Neural crest cell (in vitro differentiated cells): ENCODE measurements at places on chromosomes 1 and 21. TPM values are rescaled to one million over a fixed set of nuclear protein-coding genes. Genes with fewer than 3 reads are reported as not detected.

The SMIM1 gene
- total RNA-seq, result 3.8 and 4.7 TPM in 2 replicates

The LRRC38 gene
- total RNA-seq, result not detected in 2 replicates

The GPA33 gene
- not detected in 2 replicates for total RNA-seq

The AADACL4 gene
- not detected in 2 replicates for total RNA-seq

DNA sequence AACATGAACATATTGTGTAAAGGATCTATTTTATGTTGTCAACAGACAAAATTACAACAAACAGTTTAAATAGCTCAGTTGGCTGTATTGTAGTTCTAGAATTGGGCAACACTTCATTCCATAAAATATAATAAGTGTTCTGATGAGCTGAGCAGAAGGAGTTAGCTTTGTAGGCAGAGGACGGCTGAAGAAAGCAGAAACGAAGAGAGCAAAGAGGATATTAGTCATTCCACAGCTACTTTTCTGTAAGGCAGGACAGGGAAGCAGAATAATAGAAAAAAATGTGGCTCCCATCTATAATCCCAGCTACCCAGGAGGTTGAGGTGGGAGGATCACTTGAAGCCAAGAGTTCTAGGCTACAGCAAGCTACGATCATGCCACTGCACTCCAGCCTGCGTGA, 20.2 kb upstream of the IVNS1ABP start:
- DNase-seq, result no peak

- no peak for DNase-seq
Measured at GRCh38 chr1:232327269-232327668, 302.7 kb downstream of the SIPA1L2 start.

DNA sequence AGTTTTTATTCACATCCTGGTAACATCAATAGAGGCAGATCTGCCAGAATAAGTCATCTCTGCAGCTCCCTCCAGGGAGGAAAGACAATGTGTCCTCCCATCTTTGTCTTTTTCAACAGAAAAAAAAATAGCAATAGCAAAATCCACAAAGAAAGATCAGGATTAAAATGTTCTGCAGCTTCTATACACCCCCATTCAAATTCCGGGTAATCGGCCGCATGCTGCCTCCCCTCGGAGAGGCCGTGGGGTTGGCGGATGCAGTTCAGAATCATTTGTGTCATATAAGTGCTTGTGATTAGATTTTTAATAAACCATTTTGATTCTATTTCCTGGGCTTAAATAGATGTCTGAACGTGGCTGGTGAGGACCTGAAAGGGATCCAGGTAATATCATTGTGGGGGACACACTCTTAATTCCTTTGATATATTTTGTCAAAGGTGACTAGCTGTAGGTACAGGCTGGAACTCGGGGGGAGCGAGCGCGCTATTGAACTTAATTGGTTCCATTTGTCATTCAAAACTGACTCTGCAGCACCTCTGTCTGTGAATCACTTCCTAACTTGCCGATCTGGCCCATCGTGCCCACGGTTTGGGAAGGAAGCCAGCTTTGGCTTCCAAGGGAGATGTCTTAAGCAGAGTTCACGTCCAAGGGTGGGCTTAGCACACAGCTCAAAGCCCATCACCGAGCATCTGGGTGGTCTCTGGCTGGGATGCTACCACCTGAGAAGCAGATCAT, 85.6 kb upstream of the ARHGEF16 start:
- no peak for DNase-seq

- DNase-seq, result no peak
Measured at GRCh38 chr1:231663211-231663792, 36.7 kb downstream of the DISC1 start.

- no peak for DNase-seq
Measured at GRCh38 chr21:34791776-34792503, 123.1 kb downstream of the CLIC6 start.

DNA sequence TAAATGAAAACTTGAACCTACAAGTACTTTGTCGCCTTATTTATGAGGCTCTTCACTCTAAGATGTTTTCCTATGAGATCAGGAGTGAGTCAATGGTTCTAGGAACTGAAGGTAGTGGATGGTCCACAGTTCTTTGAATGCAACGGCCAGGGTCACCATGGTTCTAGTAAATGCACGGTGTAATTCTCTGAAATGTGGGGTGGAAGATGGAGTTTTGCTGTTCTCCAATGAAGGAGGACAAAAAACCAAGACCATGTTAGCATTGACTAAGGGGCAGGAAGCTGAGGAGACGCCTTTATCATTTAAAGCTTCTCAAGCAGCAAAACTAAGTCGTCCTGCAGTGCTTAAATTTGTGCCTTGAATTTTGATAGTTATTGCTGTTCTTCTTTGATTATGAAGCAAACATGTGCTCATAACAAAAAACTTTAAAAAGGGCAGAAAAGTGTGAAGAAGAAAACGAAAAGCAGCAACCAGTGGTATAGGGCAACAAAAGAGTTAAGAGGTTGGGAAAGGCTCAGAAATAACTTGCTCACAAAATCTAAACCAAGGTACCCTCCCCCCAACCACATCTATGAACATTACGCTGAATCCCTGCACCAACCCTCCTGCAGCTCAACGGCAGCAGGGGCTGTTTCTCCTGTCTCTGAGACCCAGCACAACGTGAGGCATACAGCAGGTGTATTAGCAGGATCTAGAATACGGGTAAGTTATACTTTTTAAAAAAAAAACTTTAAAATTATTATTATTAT, 85.0 kb downstream of the MRPL37 start:
- no peak for DNase-seq

GRCh38 chr1:223207293-223208066, 64.4 kb upstream of the TLR5 start:
- no peak for DNase-seq
